HepG2 (cell line): ENCODE measurements at places on chromosomes 5 and 9. TPM values are rescaled to one million over a fixed set of nuclear protein-coding genes. Genes with fewer than 3 reads are reported as not detected.

DNA sequence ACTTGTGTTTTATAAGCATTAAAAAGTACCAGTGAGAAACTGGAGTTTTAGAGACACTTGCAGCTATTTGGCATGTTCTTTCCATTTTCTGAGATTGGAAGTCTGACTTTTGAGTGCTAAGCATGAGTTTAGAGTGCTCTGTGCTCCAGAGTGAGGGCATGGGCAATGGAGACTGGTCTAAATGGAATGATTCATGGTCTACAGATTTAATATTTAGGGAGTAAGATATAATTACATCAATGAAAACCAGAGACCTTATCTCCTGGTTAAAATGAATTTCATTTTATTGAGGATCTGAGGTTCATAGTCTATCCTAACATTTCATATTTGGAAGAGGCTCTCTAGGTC is 135.9 kb upstream of the RPS23 start:
- H3K4me3 ChIP-seq = no peak overlapping the region
- DNase-seq = no peak
- H3K36me3 ChIP-seq = no peaks in the 10 kb centered on the region
- no peak overlapping the region for H3K27ac ChIP-seq
- peaks cover 22% of the 10 kb centered on the region for H3K4me1 ChIP-seq
- H3K27me3 ChIP-seq = no peaks in the 10 kb centered on the region

GRCh38 chr9:112174222-112174964 is 704 bp downstream of the SUSD1 start:
- H3K36me3 ChIP-seq = 0 out of 3 replicates have a peak, but pooled peaks cover 6% of the 10 kb centered on the region
- peaks cover 88% of the 10 kb centered on the region for H3K4me1 ChIP-seq
- peak overlapping the region; percentile 89 for H3K4me3 ChIP-seq
- peak; percentile 44 for DNase-seq

GRCh38 chr9:23343226-23343625 is 482.8 kb downstream of the ELAVL2 start:
- peak; percentile 22 for DNase-seq
- no peaks in the 10 kb centered on the region for H3K36me3 ChIP-seq
- no peak overlapping the region for H3K27ac ChIP-seq
- H3K27me3 ChIP-seq = no peaks in the 10 kb centered on the region

GFRA3 gene
- total RNA-seq = 0.10 and 0.27 TPM in 2 replicates

TMEM215 gene
- not detected in 2 replicates for total RNA-seq

- no peak overlapping the region for H3K27ac ChIP-seq
- no peak overlapping the region for H3K4me3 ChIP-seq
- H3K36me3 ChIP-seq = no peaks in the 10 kb centered on the region
- H3K27me3 ChIP-seq = no peaks in the 10 kb centered on the region
- no peak for DNase-seq
Observed at GRCh38 chr9:95357316-95357715, 39.8 kb upstream of the FANCC start.

DNA sequence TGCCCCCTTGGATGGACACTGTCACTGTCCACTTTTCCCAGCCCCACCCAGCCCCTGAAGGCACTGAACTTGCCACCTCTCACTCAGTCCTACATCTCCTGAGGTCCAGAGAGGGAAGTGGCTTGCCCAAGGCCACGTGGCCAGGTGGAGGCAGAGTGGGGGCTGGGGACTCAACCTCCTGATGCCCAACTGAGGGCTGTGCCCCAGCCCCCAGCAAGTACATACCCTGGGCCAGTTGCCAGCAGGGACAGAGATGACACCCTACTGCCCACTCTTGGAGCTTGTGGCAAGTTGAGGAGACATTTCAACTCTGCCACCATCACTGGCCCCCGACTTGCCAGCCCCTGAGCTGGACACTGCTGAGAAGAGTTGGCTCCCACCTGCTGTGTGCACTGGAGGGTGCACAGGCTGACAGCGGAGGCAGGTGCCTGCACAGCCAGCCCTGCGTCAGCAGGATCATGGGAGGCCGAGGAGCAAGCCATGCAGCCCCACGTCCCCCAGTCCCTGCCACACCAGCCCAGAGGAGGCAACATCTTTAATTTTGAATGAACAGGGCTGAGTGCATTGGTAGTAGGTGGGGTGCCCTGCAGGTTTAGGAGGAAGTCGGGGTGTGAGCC is 39.4 kb downstream of the UNC5A start:
- no peak for DNase-seq
- no peak overlapping the region for H3K4me3 ChIP-seq
- H3K27ac ChIP-seq = no peak overlapping the region
- H3K4me1 ChIP-seq = 0 out of 2 replicates have a peak, but pooled peaks cover 13% of the 10 kb centered on the region

SET gene
- total RNA-seq = 611 and 724 TPM in 2 replicates
